ENCODE measurements at places on chromosomes 3 and 15. TPM values are rescaled to one million over a fixed set of nuclear protein-coding genes. Genes with fewer than 3 reads are reported as not detected.

GRCh38 chr3:195537995-195538394 lies 5.1 kb downstream of the PPP1R2 start:
- DNase-seq = no peak

DNA sequence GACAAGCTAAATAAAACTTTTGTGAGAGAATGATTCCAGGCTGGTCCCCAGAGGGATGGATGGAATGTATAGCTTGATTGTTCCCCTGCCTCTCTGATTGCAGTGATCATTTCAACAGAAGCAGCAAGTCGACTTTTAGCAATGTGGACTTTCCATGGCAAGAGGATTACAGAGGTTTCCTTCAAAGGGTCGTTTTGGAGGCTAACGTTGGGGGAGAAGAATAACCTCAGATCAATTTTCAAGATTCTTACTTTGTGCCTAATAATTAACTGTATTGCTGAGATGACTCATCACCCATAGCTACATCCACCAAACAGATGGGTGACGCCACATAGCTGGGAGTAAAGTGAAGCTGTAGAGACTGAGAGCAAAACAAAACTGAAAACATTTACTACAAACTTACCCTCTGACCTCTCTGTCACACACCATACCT lies 79.9 kb downstream of the GTPBP8 start:
- DNase-seq = no peak

GRCh38 chr3:57026944-57027343 lies 33.5 kb upstream of the SPATA12 start:
- no peak for DNase-seq

- DNase-seq = no peak
These were observed 142.1 kb upstream of the RAD18 start for GRCh38 chr3:9105421-9105820.

DNA sequence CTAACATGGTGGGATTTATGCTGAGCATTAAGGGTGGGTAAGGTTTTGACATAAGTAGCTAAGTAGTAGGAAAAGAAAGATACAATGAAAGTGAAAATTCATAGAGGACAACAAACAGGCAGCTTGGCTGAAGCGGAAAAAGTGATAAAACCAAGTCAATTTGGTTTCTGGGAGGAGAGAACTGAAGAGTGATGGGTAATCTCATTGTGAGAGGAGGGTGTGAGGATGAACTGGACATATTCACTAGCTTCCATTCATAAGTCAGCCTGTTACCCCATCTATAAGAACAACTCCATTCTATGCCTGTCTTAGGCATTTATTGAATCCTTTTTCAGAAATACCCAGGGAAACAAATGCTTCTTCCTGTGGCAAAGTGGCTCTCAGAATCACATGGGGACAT lies 67.1 kb upstream of the BBX start:
- DNase-seq = no peak

- DNase-seq = no peak
These were observed 66.0 kb downstream of the C3orf20 start for GRCh38 chr3:14740983-14741382.

DNA sequence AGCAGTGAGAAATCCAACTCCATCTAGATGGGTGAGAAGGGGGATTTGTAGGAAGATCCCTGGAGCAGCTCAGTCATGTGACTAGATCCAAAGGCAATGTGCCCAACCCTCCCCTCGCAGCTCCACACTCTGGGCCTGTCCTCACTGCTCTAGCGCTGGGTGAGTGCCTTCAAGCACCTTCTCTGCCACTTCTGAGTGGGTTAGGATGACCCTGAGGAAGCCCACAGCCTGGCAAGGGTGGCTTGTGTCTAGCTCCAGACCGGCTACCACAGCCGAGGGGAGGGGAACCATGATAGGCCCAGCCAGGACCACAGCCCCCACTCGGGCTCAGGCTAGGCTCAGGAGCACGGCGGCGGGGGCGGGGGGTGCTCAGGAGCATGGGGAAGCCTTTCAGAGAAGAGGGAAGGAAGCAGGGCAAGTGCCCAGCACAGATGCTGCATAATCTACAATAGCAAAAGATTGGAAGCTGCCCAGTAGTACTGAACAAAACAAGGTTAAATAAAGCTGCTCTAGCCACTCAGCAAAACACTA lies 1.7 kb downstream of the SPATA12 start:
- no peak for DNase-seq

DNA sequence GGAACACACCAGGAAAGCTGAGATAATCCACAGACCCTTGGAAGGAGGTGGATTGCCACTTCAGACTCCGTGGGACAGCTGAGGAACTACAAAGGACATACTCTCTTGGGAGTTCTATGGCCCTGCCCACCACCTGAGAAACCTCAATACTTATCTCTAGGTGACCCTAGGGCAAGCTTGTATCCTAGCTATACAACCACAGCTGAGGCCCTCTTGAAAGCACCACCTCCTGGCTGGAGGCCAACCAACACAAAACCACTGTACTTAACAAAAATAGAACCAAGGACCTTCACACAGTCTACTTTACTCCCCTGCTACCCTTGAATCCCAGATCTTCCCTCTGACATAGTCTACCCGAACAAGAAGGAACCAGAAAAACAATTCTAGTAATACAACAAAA lies 60.7 kb upstream of the TRIM42 start:
- DNase-seq = no peak

DNA sequence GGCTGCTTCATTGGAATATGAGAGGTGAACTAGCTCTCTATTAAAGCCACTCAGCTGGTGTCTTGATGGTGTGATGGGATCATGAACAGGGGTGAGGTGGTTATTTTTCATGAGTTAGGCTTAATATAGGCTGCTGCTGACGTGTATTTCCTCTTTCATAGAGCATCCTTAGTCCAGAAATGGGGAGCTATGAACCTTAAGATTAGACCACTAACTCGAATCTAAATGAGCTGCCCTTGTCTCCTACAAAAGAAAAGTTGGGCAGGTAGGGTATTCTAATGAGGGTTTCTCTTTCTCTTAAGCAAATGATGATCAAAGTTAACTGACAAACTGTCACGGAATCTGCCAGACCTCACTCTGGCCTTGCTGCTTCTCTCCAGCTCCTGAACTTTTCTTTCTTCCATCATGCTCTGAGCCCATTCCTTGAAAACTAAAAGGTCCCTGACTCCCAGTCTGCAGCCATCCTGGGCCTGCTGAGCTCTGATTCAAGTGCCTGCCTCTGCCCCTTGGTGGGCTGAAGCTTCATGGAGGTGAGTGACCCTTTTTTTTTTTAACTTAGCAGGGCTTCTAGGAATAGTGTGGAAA lies at the start of gene TRIM69:
TSS of gene TRIM69 (plus strand) at position 348 of the 585 bp plus-strand sequence. CDS start at position 525, 177 bp downstream.
- DNase-seq = no peak

GRCh38 chr3:8488411-8488810 lies 13.2 kb upstream of the LMCD1 start:
- no peak for DNase-seq

DNA sequence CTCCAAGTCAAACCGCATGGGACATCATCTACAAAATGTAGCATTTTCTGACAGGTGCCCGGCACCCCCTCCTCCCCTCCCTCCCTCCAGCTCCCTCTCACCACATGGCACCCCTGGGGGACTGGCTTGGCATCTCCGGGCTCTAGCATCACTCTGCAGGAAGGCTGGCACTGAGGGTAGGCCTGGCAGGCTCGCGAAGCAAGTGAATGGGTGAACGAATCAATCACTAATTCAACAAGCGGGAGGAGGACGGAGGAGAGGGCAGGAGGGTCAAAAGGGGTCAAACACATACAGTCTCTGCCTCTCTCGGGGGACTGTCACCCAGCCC lies 155.7 kb downstream of the NUP210 start:
- DNase-seq = no peak

GP5 gene
- total RNA-seq = under 0.01 TPM

P2RY14 gene
- total RNA-seq = not detected

OGG1 gene
- 21.6 TPM for total RNA-seq

SCN11A gene
- total RNA-seq = not detected

GPR15 gene
- total RNA-seq = not detected
